ENCODE measurements at places on chromosomes 5 and 9.

GRCh38 chr5:17190242-17190778, 27.1 kb upstream of the BASP1 start:
- peak; percentile 68 for DNase-seq

GRCh38 chr5:62082370-62082801, 223.6 kb upstream of the KIF2A start:
- no peak for DNase-seq

- peak; percentile 41 for DNase-seq
Observed at GRCh38 chr9:6715755-6716643, 41.8 kb upstream of the KDM4C start.

GRCh38 chr9:127545196-127546124, 66.6 kb upstream of the STXBP1 start:
- no peak for DNase-seq

DNA sequence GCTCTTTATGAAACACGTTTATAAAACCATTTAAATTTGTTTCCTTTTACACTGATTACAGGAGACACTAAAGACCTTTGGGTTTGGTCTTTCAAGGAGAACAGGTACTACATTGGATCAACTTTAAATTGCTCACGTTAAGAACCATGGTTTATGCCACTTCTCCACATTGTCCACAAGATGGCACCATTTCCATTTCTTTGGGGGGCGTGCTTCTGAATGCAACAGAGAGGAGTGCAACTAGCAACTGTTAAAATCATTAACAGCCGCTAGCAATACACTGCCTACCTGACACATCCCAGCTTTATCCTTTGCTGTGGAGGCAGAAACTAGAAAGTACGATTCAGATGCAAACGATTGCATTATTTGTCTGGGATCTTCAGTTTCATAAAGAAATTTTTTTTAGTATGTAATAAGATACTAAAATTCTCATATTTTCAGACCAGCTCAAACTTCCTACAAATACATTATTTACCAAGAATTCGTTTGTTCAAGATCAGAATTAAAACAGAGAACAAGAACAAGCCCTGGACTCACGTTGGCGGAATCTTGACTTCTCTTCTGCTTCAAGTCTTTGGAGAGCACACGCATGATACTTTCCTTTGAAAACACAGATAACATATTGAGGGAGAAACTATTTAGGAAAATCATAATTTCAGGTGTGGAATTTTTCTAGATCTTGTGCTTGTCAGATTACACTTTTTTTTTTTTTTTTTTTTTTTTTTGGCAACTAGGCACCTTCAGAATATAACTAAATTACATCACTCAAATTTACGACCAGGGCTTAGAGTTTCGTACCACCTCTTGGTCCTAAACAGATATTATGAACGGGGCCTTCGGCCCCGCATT, 702 bp downstream of the CDC20B start:
- DNase-seq = peak; percentile 87

DNA sequence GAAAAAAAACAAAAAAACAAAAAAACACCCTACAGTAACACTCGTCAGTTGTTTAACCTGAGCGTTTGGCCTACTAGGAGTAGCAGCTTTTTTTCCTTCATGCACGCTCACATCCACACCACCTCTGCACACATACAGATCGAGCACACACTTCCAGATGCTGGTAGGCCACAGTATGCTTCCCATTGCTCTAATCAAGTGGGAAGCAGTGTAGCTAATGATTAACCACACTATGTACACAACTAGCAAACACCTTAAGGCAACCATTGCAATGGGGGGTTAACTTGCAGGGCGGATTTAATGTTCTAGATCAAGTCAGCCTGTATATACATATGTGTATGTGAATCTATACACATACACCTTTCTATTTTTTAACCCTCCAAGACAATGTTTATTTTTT, 65.5 kb upstream of the GLRX start:
- DNase-seq = no peak

DNA sequence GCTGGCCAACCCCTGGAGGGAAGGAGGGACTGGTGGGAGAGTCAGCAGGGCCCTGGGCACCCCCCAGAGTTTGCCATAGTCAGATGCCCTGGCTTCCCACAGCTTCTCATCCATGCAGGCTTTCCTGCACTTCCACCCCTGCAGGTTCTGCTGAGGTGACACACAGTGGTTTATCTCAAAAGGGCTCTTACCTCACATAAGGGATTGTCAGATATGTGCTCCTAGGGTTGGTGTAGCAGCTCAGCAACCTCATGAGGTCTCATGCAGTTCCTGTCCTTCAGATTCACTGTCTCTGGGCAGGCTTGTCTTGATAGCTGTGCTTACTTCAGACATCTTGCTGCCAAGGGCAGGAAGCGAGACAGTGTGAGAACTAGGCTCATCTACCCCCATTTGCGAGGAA, 143.4 kb downstream of the KDM4C start:
- no peak for DNase-seq

- no peak for DNase-seq
Observed at GRCh38 chr9:99029083-99029645, 75.7 kb upstream of the TGFBR1 start.

DNA sequence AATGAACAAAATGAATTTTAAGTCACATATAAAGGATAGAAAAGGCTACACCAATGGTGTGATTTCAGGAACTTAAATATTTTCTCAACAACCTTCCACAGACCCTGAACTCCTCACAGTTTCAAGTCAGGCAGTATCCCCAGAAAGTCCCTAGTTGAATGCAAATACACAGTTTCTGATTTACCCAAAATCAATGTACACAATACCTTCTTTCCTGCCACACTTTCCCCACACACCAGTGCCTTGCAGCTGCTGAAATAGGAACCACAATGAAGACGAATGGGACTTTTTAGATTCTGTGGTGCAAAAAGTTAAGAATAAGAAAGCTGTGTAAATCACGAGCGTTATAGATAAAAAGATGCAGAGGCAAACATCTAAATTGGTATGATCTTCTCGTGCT, 552.4 kb upstream of the MEF2C start:
- DNase-seq = peak; percentile 17

DNA sequence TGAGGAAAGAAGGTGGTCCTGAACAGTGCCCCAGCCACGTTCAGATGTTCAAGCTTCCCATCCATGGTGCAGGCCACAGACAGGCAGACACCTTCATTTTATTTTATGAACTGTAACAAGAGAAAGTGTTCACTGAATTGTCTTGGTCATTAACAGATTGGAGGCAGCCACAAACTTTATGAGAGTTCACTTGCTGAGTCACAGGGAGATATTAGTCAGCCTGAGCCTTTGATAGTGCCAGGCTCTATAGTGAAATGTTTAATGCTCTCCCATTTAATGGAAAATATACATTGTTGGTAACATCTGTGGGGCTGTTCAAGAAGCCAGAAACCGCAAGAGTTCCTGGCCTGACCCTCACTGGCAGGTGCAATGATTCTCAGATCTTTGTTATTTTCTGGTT, 237.0 kb downstream of the TENT4A start:
- DNase-seq = no peak

DNA sequence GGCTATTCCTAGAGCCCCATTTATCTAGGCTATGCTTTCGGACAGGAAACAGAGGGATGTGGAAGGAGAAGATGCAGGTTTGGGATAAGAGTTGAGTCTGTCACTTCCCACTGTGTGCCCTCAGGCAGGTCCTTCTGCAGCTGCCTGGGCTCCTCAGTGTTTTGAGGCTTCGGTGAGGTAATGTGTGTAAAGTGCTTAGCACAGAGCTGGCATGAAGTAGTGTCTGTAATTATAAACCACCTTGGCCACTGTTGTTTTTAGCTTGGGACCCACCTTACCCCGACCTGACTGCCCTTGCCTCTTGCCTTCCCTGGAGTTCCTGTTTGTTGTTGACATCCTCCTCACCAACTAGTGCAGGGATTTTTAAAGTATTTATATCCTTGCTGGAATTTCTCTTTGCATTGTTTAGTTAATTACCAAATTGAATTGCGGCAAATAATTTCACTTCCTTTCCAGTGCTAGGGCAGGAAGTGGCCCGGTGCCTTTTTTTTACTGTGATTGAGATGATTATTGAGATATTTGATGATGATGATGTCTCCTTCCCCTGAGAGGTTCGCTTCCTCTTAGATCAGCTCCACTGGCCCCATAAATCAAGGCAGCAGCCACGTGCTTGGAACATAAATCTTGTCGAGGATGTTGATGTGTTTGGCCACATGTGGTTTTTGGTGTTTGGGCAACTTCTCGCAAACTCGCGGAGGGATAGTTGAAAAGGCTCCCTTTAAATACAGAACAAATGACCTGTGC, 38.3 kb upstream of the DAB2IP start:
- peak; percentile 25 for DNase-seq

DNA sequence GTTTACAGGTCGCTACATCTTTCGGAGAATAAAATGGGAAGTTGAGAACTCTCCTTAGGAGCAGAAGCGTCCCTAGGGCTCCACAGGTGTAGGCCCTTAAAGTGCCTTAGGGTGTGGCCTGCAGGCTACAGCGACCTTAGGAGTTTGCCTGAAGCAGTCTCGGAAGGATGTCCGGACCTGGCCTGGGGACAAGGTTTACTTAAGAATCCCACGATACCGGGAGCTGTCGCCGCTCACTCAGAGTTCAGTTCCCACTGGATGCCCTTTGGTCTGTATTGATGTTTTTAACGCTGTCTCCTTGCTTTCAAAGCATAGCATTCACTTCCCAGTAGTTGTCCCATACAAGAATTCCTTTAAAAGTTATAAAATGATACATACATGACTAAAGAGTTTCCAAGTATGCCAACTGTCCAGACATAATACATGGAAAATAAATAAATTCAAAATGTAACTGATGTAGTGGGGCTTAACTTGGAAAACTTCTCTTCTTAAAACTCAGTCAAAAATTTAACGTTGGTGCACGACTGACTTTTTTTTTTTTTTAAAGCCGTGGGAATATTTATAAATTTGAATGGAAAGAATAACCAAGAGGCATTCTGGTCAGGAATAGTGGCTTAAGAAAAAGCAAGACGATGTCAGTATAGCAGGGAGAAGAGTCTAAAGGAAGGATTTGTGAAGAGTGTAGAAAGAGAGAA, 848 bp downstream of the RAD50 start:
- DNase-seq = no peak

- no peak for DNase-seq
Observed at GRCh38 chr5:133381571-133382365, 230.6 kb downstream of the FSTL4 start.

DNA sequence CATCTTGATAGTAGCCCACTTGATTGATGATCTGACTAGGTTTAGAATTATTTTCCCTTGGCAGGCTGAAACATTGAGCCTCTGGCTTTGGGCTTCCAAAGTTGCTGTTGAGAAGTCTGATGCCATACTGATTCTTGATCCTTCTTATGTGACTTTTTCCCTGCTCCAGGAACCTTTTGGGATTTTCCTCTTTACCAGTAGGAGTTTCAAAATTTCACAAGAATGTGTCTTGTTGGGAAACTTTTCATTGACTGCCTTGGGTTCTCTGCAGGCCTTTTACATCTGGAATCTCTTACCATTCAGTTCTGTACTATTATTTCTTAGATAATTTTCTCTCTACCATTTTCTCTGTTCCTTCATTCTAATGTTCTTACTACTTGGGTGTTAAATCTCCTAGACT, 20.0 kb downstream of the STC2 start:
- no peak for DNase-seq

GRCh38 chr5:146116361-146116760, 11.0 kb upstream of the PLAC8L1 start:
- no peak for DNase-seq

DNA sequence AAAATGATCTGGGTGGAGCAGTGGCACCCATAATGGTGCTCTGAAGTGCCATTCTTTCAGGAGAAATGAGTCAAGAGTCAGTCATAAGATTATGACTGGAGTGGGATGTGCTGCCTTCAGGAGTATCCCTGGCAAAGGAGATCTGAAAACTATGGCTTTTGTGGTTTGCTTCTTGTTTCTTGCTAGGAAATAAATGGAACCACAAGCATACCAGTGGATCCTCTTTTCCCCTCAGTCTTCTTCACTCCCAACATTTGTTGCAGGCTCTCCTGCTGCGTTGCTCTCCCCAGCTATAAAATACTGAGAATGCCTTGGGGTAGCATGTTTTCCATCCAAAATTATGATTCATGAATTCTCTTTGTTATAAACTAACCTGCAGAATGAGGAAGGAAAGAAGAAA, 199.1 kb downstream of the NNT start:
- no peak for DNase-seq

GRCh38 chr5:132546108-132546507, 2.8 kb upstream of the IL5 start:
- no peak for DNase-seq

DNA sequence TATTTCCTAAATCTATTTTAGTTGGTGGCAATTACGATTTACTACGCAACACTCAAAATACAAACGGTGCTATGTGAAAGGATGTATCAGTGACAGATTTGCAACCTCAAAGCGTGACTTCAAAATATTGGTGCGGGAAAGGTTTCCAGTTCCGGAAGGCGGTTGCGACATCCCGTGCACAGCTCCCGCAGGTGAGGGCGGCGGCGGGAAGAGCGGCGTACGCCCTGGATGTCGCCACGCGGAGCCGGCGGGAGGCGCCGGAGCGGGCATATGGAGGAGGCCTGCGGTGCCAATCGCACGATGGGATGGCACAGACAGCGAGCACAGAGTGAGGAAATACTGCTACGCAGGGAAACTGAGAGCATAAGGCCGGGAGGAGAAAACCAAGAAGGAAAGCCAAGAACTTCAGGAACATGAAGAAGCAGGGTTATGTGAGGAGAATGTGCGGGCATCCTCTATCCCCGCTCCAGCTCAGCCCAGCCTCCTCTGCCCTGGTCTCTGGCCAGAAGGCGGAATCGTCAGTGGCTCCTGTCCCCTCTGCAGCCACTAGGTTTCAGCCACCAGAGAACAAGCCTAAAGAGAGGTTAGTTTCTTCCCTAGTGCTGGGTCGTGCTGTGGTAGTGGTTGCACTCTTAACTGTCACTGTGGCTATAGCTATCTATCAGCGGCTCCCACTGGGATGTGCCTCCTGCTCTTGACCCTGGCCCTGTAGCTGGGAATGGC, 378.1 kb upstream of the TLE4 start:
- DNase-seq = no peak

- no peak for DNase-seq
Observed at GRCh38 chr9:87276851-87277261, 220.8 kb upstream of the DAPK1 start.

Data from NAMALWA (cell line).